CD8-positive, alpha-beta memory T cell (primary cell): ENCODE measurements at places on chromosomes 6 and 20. TPM values are rescaled to one million over a fixed set of nuclear protein-coding genes. Genes with fewer than 3 reads are reported as not detected.

GRCh38 chr6:75201901-75202672, 3.8 kb downstream of the COL12A1 start:
- H3K27ac ChIP-seq = no peak overlapping the region
- peaks cover 27% of the 10 kb centered on the region for H3K4me1 ChIP-seq
- H3K4me3 ChIP-seq = no peak overlapping the region
- DNase-seq = no peak

- no peaks in the 10 kb centered on the region for H3K27me3 ChIP-seq
- no peak overlapping the region for H3K4me3 ChIP-seq
- H3K4me1 ChIP-seq = no peaks in the 10 kb centered on the region
- H3K36me3 ChIP-seq = no peaks in the 10 kb centered on the region
These were observed 310.6 kb upstream of the MANEA start for GRCh38 chr6:95266537-95267258.

CYP24A1 gene
- polyA plus RNA-seq = 0.40 TPM

GRCh38 chr20:56833427-56833826, 204.3 kb downstream of the TFAP2C start:
- H3K4me1 ChIP-seq = no peaks in the 10 kb centered on the region
- no peaks in the 10 kb centered on the region for H3K36me3 ChIP-seq
- no peak overlapping the region for H3K4me3 ChIP-seq

PROKR2 gene
- polyA plus RNA-seq = 0.94 TPM

DNA sequence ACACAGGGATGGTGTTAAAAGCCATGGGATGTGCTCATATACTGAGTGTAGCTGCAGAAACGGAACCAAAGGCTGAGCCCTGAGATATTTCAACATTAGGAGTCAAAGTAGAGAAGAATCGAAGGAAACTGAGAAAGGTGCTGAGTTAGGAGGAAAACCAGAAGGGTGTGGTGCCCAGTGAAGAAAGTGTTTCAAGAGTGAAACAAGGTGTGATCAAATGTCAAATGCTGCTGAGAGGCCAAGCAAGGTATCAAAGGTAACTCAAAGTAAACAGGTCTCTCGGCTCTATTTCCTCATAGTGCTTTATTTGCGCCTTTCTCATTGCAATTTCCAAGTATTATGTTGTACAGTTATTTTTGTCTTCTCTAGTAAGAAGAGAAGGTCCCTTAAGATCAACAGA, 94.1 kb downstream of the PRDM1 start:
- no peaks in the 10 kb centered on the region for H3K36me3 ChIP-seq
- H3K27me3 ChIP-seq = no peaks in the 10 kb centered on the region
- no peak overlapping the region for H3K4me3 ChIP-seq
- H3K4me1 ChIP-seq = peaks cover 26% of the 10 kb centered on the region

GRCh38 chr6:106568530-106568929, 60.8 kb downstream of the RTN4IP1 start:
- DNase-seq = no peak
- H3K36me3 ChIP-seq = peaks cover 23% of the 10 kb centered on the region
- no peaks in the 10 kb centered on the region for H3K4me1 ChIP-seq
- no peak overlapping the region for H3K4me3 ChIP-seq

DNA sequence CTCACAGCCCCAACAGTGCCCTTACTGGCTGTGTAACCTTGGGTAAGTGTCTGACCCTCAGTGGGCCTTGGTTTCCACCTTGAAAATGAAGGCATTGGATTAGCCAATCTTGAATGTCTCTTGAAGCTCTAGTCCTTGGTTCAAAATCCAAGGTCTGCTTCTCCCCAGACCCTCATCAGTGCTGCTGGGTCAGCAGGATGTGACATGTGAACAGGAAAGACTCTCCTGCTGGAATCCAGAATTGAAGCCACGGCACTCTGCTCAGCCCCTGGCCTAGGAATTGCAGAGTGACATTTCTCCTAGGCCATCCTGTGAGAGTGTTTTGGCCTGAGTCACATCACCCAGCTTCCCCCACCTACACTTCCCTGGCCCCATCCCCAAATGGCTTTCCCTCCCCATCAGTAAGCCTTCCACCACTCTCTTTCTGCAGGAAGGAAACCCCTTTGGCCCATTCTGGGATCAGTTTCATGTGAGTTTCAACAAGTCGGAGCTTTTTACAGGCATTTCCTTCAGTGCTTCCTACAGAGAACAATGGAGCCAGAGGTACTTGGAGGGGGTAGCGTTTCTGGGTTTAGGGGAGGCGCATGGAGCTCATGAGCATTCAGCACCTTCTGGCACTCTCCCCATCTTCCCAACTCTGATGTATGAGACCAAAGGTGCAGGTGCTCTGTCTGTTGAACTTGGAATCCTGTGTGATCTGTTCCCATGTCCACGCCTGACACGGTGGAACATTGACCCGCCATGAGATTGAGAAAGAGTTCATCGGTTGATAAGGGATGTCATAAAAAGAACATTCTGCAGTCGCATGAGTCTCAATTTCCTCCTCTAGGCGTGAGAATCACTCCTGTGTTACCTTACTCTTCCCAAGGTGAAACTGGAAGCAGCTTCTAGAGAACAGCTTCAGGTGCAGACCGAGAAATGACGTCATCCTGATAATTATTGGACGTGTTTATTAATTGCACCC, 8.8 kb downstream of the POFUT1 start:
- no peak for DNase-seq
- H3K27me3 ChIP-seq = no peaks in the 10 kb centered on the region
- peaks cover 31% of the 10 kb centered on the region for H3K36me3 ChIP-seq
- H3K4me1 ChIP-seq = no peaks in the 10 kb centered on the region
- H3K27ac ChIP-seq = no peak overlapping the region
- no peak overlapping the region for H3K4me3 ChIP-seq

GRCh38 chr6:14881398-14881797, 364.5 kb upstream of the JARID2 start:
- no peak overlapping the region for H3K4me3 ChIP-seq
- H3K36me3 ChIP-seq = no peaks in the 10 kb centered on the region
- H3K27me3 ChIP-seq = no peaks in the 10 kb centered on the region
- H3K4me1 ChIP-seq = peaks cover 18% of the 10 kb centered on the region
- H3K27ac ChIP-seq = no peak overlapping the region
- no peak for DNase-seq

GRCh38 chr6:25913741-25914140, 16.8 kb downstream of the SLC17A2 start:
- no peaks in the 10 kb centered on the region for H3K27me3 ChIP-seq
- no peaks in the 10 kb centered on the region for H3K36me3 ChIP-seq
- no peak overlapping the region for H3K4me3 ChIP-seq
- no peak overlapping the region for H3K27ac ChIP-seq
- no peaks in the 10 kb centered on the region for H3K4me1 ChIP-seq

NSFL1C gene
- polyA plus RNA-seq = 78.8 TPM

- H3K27ac ChIP-seq = no peak overlapping the region
- no peaks in the 10 kb centered on the region for H3K4me1 ChIP-seq
- H3K27me3 ChIP-seq = no peaks in the 10 kb centered on the region
These were observed 824 bp upstream of the CSTL1 start for GRCh38 chr20:23438661-23439060.

GRCh38 chr6:1113916-1114540, 197.9 kb upstream of the FOXQ1 start:
- no peak overlapping the region for H3K4me3 ChIP-seq
- H3K27ac ChIP-seq = no peak overlapping the region
- H3K36me3 ChIP-seq = no peaks in the 10 kb centered on the region
